ENCODE measurements at places on chromosomes 13 and 19. TPM values are rescaled to one million over a fixed set of nuclear protein-coding genes. Genes with fewer than 3 reads are reported as not detected.

Gene NUCB1
- 147 TPM for polyA plus RNA-seq

Gene RFPL4AL1
- not detected for polyA plus RNA-seq

Gene TLE6
- not detected for polyA plus RNA-seq

Gene PRR22
- 0.15 TPM for polyA plus RNA-seq

Data from CD8-positive, alpha-beta memory T cell (primary cell).